ENCODE measurements at places on chromosomes 6 and 20.

- DNase-seq: no peak
Observed at GRCh38 chr6:170132011-170132521, 158.8 kb downstream of the DLL1 start.

- DNase-seq: no peak
Observed at GRCh38 chr6:137033828-137034227, 10.9 kb downstream of the IL20RA start.

DNA sequence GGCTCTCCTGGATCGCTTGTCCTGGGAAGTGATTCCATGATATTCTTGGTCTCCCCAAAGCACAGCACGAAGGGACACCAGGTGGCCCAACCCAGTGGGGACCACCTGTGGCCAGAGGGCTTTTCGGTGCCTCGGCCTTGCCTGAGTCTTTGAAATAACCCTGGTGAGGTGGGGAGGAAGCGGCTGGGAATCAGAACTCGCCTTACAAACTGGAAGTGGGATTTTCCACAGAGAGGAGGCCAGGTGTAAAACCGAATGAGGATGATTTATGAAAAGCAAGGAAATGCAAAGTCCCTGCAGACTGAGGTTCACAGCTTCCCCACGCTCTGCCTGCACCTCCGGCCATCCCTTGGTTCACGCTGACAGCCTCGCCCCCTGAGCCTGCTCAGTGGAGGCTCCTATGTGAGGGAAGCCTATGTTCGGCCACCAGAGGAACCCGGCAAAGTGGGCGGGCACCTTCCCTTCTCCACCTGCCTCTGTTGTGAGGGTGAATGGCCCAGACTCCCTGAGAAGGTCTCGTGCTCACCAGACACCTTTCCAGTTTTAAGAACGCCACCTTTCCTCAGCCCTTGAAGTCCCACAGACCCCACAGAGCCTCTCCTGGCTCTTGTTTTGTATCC, 133.8 kb upstream of the CST7 start:
- DNase-seq: no peak

GRCh38 chr6:7590918-7591302, 912 bp downstream of the SNRNP48 start:
- no peak for DNase-seq

- no peak for DNase-seq
Observed at GRCh38 chr6:54618572-54618971, 228.0 kb upstream of the FAM83B start.

- DNase-seq: no peak
Observed at GRCh38 chr20:13113731-13114130, 105.0 kb downstream of the SPTLC3 start.

GRCh38 chr6:114267897-114268296, 74.9 kb downstream of the HS3ST5 start:
- DNase-seq: no peak

DNA sequence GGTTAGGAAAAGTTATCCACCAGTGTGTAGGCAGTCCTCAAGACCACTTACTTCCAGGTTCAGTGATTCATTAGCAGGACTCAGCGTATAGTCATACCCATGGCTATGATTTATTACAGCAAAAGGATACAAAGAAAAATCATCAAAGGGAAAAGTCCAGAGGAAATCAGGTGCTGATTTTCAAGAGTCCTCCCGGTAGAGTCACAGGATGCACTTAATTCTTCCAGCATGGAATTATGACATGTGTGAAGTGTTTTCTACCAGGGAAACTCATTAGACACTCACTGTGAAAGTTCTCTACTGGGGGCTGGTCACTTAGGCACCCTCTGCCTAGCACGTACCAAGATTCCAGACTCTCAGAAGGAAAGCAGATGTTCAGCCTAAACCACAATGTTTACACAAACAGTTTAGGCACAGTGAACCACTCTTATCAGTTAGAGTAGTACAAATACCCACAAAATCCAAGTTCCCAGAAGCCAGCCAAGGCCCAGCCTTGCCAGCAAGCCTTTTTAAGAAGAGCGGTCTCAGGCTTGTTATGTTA, 10.2 kb downstream of the WFDC3 start:
- no peak for DNase-seq

- DNase-seq: no peak
Observed at GRCh38 chr6:46438245-46438644, 53.0 kb downstream of the RCAN2 start.

GRCh38 chr6:149268768-149269167, 48.7 kb upstream of the TAB2 start:
- no peak for DNase-seq

GRCh38 chr6:44024574-44025219, 102.6 kb downstream of the MRPL14 start:
- DNase-seq: no peak

GRCh38 chr6:44624936-44625573, 237.5 kb downstream of the CDC5L start:
- no peak for DNase-seq

DNA sequence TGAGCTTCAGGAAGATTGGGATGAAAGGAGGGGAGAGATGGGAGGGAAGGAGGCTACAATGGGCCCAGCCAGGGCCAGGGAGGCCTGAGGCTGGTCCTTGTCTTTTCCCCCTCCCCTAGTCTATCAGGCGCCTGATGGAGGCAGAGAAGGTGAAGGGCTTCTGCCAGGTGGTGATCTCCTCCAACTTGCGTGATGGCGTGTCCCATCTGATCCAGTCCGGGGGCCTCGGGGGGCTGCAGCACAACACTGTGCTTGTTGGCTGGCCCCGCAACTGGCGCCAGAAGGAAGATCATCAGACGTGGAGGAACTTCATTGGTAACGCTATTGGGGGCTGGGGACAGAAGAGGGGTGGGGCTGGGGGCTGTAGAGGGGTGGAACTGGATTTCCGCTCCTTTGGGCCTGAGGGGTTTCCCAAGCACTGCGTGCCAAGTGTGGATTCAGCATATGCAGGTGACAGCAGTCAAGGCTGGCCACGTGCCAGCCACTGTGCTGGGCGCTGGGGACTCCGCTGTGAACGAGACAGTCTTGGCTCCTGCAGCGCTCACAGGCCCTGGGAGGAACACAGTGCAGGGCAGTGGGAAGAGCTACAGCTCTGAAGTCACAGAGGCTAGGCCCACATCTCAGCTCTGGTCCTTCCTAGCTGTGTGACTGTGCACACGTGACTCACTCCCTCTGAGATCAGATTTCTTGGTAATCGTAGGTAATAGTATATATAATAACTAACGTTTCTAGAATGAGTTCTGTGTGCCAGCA, 22.7 kb downstream of the SLC12A5 start:
- peak; percentile 3 for DNase-seq

- no peak for DNase-seq
Observed at GRCh38 chr6:146161664-146162063, 132.8 kb downstream of the GRM1 start.

DNA sequence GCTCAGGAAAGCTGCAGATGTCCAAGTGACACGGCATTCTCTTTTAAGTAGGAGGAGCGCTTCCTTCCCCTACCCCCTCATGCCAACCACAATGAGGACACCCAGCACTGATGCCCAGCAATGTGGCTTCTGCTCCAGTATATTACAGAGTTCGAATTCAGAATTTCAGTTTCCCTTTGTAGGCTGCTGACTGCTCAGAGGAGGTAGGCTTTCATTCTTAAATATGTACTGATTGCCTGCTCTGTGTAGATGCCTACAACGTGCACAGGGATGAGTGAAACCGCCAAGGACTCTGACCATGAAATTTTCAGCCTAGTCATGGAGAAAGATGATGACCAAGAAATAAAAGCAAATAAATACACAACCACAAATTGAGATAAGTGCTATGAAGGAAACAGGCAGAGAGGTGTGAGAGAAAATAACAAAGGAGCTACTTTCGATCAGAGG, 50.9 kb upstream of the TNFAIP3 start:
- DNase-seq: no peak
